ENCODE measurements at places on chromosomes 1 and 21. TPM values are rescaled to one million over a fixed set of nuclear protein-coding genes. Genes with fewer than 3 reads are reported as not detected.

The RNU1-3 gene
- 1,905 TPM for total RNA-seq

The CMPK1 gene
- total RNA-seq: 162 TPM

The DNAJC28 gene
- total RNA-seq: 2.0 TPM

The CYP4X1 gene
- total RNA-seq: 0.21 TPM

The MEX3A gene
- 5.0 TPM for total RNA-seq

The SPATA1 gene
- total RNA-seq: 0.52 TPM

The TRIM58 gene
- total RNA-seq: not detected
